Choroid plexus epithelial cell (primary cell): ENCODE measurements at places on chromosomes 4 and X.

GRCh38 chr4:3257103-3257555 lies 8.2 kb downstream of the MSANTD1 start:
- no peak for DNase-seq

GRCh38 chr4:90904021-90904420 lies 776.8 kb downstream of the CCSER1 start:
- DNase-seq: no peak

GRCh38 chrX:119466970-119467369 lies 1.3 kb upstream of the SLC25A5 start:
- no peak for DNase-seq

GRCh38 chr4:112173593-112174558 lies 28.6 kb downstream of the FAM241A start:
- no peak for DNase-seq

- DNase-seq: no peak
These were observed 745.9 kb downstream of the RPA4 start for GRCh38 chrX:97629597-97629985.

DNA sequence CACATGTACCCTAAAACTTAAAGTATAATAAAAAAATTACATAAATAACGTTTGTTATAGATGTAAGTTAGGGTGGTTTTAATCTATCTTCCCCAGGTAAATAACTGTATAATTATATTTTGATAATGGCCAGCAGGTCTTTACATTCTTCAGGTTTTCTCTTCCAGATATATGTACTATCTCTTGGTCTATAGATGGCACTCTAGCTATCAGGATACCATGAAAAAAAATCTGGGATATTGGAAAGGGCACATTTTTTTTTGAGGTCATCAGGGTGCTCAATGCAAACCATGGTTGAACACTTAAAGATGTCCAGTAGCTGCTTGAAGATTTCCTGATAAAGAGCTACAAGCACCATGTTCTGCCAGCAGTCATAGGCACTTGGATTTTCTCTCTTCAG lies 15.6 kb upstream of the ADH4 start:
- no peak for DNase-seq
